ENCODE measurements at places on chromosomes 6 and 20.

- DNase-seq = no peak
These were observed 28.6 kb downstream of the CST8 start for GRCh38 chr20:23519556-23519955.

GRCh38 chr6:151761851-151762250 is 45.6 kb upstream of the ESR1 start:
- DNase-seq = no peak

DNA sequence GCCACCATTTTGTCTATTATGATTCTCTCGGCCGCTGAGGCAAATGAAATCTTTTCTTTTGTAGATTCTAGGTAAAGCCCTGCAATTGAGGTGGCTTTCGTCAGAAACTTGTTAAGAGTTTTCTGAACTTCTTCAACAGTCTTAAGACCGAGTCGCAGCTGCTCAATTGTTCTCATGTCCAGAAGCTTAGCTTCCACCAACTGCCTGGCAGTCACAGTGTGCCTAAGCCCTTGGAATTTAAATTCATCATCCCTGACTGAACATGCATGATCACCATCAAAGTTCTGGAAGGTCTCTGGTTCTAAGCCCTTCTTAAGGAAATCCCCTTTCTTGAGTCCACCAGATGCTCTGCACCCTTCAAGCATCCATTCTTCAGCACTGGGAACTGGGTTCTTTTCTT is 25.7 kb downstream of the DST start:
- no peak for DNase-seq

DNA sequence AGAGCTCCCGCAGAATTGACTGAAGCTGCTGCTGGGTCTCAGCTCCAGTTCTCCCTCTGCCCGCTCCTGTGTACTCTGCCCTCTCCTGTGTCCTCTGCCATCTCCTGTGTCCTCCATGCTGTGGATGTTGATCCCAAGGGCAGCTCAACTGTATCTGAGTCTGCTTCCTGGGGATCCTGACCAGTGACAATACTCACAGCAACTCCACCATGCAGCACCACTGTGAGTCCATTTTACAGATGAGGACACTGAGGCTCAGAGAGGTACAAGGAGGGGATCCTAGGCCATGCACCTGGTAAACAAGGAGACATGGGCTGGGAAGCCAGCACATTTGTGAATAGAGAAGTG is 8.6 kb downstream of the TP53RK start:
- DNase-seq = no peak

DNA sequence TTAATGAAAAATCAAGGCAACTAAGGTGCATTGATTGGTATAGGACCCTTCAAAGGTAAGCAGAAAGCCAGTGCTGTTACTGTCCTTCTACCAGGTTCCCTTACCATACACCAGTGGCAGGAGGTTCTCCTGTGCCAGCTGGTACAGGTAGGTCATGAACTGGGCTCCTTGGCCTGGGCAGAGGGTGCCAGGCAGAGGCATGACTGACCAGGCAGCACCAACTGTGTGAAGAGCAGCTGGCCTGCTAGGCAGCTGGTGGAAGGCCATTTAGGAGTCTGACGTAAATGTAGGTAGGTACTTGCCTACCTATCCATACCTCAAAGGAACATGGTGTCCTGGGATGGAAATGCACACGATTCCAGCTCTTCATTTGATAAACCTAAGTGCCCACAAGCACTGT is 23.3 kb downstream of the PCNA start:
- no peak for DNase-seq

DNA sequence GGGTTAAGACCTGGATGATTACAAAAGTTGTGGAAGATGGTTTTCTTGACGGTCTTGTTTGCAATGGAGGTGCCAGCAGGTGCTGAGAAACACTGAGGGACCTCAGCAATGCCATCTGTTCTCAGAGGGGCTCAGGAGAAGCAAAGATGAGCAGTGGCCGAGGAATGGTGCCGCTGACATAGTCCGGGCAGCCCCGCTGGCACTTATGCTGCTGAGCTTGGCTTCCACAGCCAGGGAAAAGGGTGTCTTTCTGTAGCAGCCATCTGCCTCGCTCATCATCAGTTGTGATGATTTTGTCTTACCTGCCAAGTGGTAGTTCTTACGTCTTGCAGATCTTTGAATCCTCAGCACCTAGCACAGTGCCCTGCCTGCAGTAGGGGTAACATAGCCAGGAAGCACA is 55.7 kb downstream of the PPP1R14C start:
- DNase-seq = no peak

DNA sequence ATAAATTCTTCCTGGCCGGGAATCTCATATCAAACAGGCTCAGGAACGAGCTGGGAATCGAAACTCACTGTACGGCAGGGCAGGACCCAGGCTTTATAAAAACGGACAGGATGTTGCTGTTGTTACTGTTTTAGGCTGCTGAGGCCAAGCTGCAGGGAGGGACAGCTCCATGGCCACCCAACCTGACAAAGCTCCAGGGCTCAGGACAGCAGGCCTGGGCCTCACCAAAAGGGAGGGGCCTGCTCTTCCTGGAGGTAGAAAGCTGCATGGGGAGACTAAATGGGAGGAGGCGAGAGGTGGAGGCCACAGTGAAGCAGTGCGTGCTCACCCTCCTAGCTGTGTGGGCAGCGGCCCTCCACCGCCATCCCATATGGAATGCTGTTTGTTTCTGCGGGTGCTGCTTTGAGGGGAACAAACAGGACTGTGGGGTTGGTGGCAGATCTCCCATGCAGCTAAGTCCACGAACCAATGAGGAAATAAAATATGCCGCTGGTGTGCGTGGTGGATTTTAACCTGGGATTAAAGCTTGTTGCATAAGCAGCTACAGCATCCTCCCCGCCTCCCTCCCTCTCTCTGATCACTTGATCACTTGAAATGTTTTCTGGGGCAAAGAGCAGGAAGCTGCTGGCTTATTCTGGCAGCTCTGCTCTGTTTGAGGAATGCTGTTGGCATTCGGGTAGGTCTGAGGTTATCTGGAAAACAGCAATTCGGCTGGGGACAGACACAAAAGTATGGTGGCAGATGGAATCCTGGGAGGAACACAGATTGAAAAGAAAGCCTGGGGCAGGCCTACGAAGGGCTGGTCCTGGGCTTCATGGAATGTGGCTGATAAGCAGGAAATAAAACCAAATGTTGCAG is 2.4 kb upstream of the ZMYND8 start:
- peak; percentile 74 for DNase-seq

- DNase-seq = no peak
These were observed 210.1 kb upstream of the HDDC2 start for GRCh38 chr6:125511809-125512396.

GRCh38 chr20:22312744-22313346 is 271.5 kb downstream of the FOXA2 start:
- DNase-seq = peak; percentile 16

DNA sequence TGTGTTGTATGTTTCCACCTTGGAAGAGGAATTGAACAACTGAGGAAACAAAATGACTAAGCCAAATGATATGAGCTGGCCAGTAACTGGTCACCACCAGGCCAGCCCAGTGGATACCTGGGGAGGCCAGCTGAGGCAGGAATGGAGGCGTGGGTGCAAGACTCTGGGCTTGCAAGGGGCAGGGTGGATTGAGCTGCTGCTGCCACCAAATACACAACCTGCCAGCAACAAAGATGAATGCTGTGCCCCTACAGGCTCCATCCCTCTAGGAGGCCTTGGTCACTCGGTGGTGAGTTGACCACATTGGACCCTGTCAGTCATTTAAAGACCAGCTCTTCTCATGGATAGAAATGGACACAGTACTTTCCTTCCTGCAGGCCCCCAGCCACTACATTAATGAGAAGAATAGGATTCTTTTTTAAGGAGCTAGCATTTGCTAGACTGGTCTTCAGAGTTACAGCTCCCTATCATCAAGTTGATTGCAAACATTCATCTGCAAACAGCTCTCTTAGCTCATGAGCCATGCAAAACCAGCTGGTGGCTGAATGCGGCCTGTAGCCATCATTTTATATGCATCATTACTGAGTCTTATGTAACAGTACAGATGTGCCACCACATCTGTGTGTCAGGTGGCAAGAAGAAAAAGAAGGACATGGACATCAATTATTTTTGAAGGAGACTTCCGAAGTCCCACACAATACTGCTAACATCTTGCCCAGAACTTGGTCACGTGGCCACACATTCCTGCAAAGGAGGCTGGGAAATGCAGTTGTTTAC is 26.3 kb upstream of the SLC22A3 start:
- no peak for DNase-seq

DNA sequence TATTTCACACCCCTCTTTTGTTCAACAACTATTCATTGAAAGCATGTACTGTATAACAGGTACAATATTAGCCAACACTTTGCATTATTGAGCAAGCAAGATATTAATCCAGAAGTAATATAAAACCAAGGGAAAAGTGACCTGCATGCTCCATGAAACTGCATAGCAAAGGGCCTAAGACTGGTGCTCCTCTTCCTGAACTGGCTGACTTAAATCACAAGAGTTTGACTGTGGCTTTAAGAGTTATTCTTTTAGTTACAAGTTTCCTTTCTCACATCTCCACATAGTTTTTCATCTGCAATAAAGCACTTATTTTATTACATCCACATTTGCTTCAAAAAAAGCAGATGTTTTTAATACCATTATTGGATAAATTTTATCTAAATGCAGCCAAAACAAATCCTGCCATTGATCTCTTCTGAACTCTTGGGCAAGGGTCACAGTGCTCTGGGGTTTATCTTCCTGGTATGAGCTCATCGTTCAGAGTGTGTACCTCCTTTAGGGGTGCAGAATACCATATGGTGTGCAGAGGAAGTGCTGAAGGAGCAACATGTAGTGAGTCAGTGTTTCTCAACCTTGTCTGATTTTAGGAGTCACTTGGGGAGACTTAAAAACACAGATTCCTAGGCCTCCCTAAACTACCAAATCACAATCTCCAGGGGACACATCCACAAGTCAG is 1225.9 kb upstream of the MAP3K7 start:
- no peak for DNase-seq

DNA sequence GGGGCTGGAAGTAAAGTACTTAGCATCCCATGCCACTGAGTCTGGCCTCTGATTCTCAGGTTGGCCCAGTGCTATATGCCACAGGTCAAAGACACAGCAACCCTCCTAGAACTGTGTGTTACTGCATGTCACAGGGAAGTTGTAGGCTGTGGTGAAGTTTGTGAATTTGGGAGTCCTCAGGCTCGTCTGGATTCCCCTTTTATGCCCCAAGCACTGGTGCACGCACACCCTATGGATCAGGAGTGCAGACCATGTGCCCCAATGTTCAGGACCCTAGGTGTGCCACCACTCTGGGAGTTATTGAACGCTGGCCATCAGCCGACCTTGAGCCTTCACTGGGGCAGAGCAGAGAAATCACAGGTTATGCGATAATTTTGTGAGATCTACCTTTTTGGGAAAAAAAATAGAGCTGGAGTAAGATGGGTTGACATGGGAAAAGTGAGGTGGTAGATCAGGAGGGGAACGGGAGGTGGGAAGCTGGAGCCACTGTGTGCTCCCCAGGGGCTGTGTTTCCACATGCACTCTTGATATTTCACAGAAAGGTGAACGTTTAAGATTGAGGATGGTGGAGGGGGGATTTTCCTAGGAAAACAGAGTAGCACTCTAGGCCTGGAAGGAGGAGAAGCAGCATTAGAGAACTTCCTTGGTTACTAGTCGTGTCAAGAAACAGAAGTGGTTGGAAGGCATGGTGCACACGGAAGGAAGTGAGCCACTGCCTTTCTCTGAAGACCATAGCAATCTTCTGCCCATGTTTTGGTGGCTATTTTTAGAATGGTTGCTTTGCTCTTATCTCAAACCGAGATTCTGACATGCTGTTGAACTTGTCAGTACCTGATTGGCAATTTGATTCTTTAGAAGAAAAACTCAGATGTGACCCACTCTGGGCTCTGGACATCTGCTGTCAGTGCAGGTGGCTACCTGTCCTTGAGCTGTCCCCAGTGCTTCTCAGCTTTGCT is 44.1 kb downstream of the DUSP22 start:
- no peak for DNase-seq

DNA sequence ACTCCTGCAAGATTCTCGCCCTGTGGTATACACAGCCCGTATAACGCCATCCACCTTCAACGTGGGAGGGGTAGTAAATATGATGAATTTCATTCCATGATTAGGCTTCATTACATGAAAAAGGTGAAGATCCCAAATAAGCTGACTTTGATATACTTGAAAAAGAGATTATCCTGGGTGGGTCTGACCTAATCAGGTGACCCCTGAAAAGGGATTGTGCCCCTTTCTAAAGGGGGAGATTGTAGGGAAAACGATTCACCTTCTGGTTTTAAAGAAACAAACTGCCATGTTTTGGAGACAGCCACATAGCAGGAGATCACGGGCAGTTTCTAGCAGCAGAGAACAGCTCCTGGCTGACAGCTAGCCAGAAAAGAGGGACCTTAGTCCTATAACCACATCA is 155.1 kb upstream of the SMLR1 start:
- no peak for DNase-seq

DNA sequence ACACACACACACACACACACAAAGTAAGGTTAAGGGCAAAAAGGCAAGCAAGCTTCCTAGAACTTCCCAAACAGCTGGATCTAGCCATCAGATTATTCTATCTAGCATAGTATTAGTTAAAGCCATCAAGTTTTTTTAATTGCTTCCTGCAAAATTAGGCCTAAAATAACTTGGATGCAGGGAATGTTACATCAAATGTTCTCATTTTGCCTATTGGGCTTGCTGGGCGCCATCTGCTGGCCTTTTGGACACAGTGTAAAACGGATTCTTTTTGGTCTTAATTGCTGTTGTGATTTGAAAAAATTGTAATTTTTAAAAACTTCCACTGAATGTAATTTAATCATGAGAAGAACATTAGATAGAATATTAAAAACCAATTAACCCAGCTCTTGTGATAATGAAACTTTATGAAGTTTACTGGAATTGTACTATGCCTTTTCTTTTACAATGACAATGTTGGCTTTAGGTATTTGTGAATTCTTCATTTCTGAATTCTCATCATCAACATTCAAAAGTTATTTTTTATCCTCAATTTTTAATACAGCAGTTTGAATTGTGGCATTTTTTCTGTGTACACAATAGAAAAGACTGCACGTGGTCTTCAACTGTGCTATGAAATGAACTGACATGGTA is 6.8 kb downstream of the MKKS start:
- DNase-seq = peak; percentile 10

- no peak for DNase-seq
These were observed 150.0 kb downstream of the UBE3D start for GRCh38 chr6:82915666-82916065.

DNA sequence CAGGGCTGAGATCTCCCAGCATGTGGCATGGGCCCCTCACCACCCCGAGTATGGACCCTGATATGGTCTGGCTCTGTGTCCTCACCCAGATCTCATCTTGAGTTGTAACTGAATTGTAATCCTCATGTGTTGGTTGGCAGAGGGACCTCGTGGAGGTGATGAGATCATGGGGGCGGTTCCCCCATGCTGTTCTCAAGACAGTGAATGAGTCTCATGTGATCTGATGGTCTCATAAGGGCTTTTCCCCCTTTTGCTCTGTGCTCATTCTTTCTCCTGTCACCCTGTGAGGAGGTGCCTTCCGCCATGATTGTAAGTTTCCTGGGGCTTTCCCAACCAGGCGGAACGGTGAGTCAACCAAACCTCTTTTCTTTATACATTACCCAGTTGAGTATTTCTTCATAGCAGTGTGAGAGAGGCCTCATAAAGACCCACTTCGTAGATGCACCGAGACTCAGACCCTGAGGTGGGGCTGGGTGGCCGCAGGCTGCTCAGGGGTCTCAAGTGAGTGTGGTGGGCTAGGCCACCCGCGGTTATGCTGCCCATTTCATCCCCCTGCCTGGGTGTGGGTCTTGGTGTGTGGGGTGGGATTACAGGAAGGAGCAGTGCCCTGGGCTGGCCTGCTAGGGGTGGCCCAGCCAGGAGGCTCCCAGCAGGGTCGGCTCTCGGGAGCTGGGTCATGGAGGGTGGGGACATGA is 26.2 kb upstream of the GATA5 start:
- no peak for DNase-seq

GRCh38 chr6:134187751-134188150 is 130.2 kb downstream of the SGK1 start:
- DNase-seq = no peak

GRCh38 chr6:70037445-70037844 is 171.1 kb downstream of the COL19A1 start:
- no peak for DNase-seq
